ENCODE measurements at places on chromosomes 12 and 14.

DNA sequence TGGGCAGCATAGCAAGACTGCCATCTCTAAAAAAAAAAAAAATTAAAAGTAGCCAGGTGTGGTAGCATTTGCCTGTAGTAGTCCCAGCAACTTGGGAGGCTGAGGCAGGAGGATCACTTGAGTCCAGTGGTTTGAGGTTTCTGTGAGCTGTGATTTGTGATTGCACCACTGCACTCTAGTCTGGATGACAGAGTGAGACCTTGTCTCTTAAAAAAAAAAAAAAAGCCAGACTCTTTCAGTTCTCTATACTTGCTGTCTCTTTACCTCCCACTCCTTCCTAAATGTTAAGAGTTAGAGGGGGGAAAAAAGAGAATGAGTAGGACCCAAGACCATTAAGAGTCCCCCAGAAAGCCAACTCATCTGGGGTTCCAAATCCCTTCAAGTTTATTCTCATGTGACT, 17.8 kb downstream of the EIF2S1 start:
- DNase-seq, result no peak

DNA sequence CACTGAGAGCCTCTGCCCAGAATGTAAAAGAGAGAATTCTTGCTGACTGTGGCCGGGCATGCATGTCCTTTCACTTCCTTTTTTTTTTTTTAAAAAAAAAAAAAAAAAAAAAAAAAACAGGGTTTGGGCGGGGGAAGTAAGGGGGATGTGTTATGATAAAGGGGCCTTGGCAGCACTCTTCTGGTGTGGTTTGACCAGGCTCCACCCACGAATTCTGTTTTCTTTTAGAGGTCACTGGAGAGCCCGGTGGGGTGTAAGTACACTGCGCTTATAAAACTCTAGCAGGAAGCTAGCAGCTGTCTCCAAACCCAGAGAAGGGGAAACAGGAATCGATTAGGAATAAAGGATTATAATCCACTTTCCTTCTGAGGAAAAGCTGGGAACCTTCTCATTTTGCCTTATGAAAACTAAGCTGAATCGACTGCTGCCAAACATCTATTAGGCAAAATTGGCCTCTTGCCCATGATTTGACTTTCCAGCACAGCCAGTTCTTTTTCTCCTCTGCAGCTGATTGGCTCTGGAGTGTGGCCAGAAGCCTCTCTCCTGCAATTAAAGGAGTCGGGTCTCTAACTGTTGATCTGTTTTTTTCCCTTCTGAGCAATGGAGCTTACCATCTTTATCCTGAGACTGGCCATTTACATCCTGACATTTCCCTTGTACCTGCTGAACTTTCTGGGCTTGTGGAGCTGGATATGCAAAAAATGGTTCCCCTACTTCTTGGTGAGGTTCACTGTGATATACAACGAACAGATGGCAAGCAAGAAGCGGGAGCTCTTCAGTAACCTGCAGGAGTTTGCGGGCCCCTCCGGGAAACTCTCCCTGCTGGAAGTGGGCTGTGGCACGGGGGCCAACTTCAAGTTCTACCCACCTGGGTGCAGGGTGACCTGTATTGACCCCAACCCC, 27.7 kb upstream of the HIGD1C start:
- peak; percentile 73 for DNase-seq

- DNase-seq, result peak; percentile 68
Observed at GRCh38 chr14:74618078-74618952, 6.3 kb upstream of the LTBP2 start.

- DNase-seq, result no peak
Observed at GRCh38 chr12:57465747-57466505, 6.3 kb downstream of the GLI1 start.

DNA sequence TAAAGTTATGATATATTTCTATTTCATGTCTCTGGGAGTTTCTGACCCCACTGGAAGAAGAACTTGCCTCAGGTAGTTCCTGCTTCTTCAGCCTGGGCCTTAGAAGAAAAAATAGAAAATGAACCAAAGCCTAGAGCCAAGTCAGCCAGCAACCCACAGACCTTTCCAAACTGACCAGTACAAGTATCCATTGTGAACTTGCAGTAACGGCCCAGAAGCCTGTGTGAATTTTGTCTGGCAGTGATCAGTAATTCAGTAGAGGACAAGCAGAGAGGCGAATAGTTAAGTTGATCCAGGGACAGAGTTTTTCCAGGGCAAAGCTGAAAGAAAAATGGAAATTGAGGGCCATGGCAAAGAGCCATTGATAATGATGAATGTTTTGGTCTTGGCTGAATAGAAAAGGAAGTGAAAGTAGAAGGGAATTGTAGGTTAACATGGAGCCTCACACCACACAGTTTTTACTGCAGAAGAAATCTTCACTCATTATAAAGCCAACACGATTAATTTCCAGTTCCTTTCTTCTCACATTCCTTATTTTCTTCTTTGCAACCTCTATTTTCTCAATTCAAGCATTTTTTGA, 311.8 kb downstream of the BTG1 start:
- no peak for DNase-seq

GRCh38 chr12:22631863-22632463, 7.0 kb downstream of the ETNK1 start:
- no peak for DNase-seq

Data from CD4-positive, alpha-beta T cell treated with Interferon alpha-2 for 1 hour (primary cell).